ENCODE measurements at places on chromosomes 3 and 15. TPM values are rescaled to one million over a fixed set of nuclear protein-coding genes. Genes with fewer than 3 reads are reported as not detected.

GP9 gene
- total RNA-seq = not detected

TM4SF18 gene
- total RNA-seq = 29.7 TPM

SERPINI2 gene
- total RNA-seq = not detected

ADAMTS7 gene
- 8.5 TPM for total RNA-seq

KCNMB3 gene
- 1.4 TPM for total RNA-seq

SUMF1 gene
- total RNA-seq = 20.5 TPM

DLEC1 gene
- 0.09 TPM for total RNA-seq

CCDC71 gene
- 12.1 TPM for total RNA-seq

Measured in A549 treated with AZD2906 at 1 μM for 4 hours (cell line).